Kasumi-1 (cell line): ENCODE measurements at places on chromosomes 2 and 18.

DNA sequence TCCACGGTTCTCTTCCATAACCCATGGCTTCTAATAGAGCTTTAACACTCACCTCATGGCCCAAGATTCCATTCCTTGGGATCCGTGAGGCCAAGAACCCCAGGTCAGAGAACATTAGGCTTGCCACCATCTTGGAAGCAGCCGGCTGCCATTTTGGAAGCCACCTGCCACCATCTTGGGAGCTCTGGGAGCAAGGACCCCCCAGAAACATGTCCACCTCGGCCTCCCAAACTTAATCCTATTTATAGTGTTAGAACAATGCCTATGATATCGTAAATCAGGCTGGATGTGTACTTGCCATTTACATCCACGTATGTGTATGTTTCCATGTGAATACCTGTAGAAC is 39.9 kb upstream of the HAAO start:
- no peak for DNase-seq

- no peak for DNase-seq
These were observed 235.9 kb downstream of the KLHL29 start for GRCh38 chr2:23620841-23621341.

- DNase-seq, result no peak
These were observed 339.8 kb downstream of the NYAP2 start for GRCh38 chr2:225739328-225739727.

- DNase-seq, result no peak
These were observed 248.5 kb downstream of the HAUS1 start for GRCh38 chr18:46352520-46353250.

DNA sequence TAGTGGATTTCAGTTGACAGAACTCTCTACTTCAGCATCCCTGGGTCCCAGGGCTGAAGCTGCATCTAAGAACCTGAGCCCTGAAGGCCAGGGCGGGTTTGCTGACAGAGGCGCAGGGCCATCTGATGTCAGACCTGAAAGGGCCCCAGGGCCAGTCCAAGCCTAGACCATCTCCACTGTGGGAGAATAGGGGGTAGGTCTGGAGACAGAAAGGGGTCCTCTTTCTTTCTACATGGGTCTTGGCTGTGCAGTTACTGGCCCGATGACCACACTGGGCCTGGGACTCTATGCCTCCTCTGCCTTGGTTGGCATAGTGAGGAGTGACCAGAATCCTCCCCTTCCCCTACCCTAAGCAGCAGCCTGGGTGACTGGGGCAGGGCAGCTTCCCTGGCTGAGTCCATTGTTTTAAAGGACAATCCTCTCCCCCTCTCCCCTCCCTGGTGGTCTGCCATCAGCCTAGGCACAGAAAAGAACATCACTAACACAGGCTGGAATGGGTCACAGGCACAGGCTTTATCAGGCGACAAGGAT is 34.5 kb downstream of the HS1BP3 start:
- no peak for DNase-seq
